ENCODE measurements at places on chromosomes 11 and 22. TPM values are rescaled to one million over a fixed set of nuclear protein-coding genes. Genes with fewer than 3 reads are reported as not detected.

The ARL2 gene
- total RNA-seq, result 61.0 TPM

The NRXN2 gene
- 8.4 TPM for total RNA-seq

The CATSPERZ gene
- total RNA-seq, result 0.44 TPM

The CYB5R3 gene
- 127 TPM for total RNA-seq

The NECTIN1 gene
- 6.8 TPM for total RNA-seq

The FADS3 gene
- total RNA-seq, result 58.4 TPM

The ZP1 gene
- total RNA-seq, result 0.14 TPM

The SPTBN2 gene
- 0.14 TPM for total RNA-seq

The PDGFD gene
- 1.7 TPM for total RNA-seq

The MFNG gene
- not detected for total RNA-seq

The HBD gene
- not detected for total RNA-seq

The LDHAL6A gene
- not detected for total RNA-seq

The TRIM44 gene
- 78.6 TPM for total RNA-seq

The YAP1 gene
- total RNA-seq, result 255 TPM

The SAC3D1 gene
- total RNA-seq, result 19.3 TPM

The KRTAP5-7 gene
- not detected for total RNA-seq

The CELSR1 gene
- total RNA-seq, result under 0.01 TPM

The RAB38 gene
- 2.8 TPM for total RNA-seq

The OR8A1 gene
- under 0.01 TPM for total RNA-seq

The SYT13 gene
- total RNA-seq, result not detected

The HBG1 gene
- total RNA-seq, result not detected

The GAS2 gene
- total RNA-seq, result 0.66 TPM

The HOATZ gene
- not detected for total RNA-seq

The LRRC56 gene
- total RNA-seq, result 2.8 TPM

The OOSP4A gene
- not detected for total RNA-seq

The TMA7B gene
- not detected for total RNA-seq

The ANO1 gene
- total RNA-seq, result not detected

The MS4A7 gene
- total RNA-seq, result 0.29 TPM

The DEPDC7 gene
- total RNA-seq, result 16.8 TPM

The SCGB2A2 gene
- total RNA-seq, result not detected

The KCNK4 gene
- under 0.01 TPM for total RNA-seq

The OR10A3 gene
- not detected for total RNA-seq

The FEN1 gene
- total RNA-seq, result 13.3 TPM

The UBE2L3 gene
- total RNA-seq, result 62.7 TPM

The CBLIF gene
- total RNA-seq, result not detected

The TECTA gene
- 0.57 TPM for total RNA-seq

The TRIM29 gene
- 0.57 TPM for total RNA-seq

The SPINDOC gene
- total RNA-seq, result 35.9 TPM

The DDI1 gene
- not detected for total RNA-seq

The TRAPPC4 gene
- total RNA-seq, result 90.2 TPM

All from placental pericyte (primary cell).